ENCODE measurements at places on chromosomes 1 and 21. TPM values are rescaled to one million over a fixed set of nuclear protein-coding genes. Genes with fewer than 3 reads are reported as not detected.

- H3K4me3 ChIP-seq = peak overlapping the region; percentile 62
- H3K36me3 ChIP-seq = no peaks in the 10 kb centered on the region
- H3K4me1 ChIP-seq = peaks cover 6% of the 10 kb centered on the region
- peak overlapping the region; percentile 74 for H3K27ac ChIP-seq
- peak; percentile 28 for DNase-seq
These were observed 7.2 kb upstream of the OPTC start for GRCh38 chr1:203486618-203487370.

- H3K27ac ChIP-seq = peak overlapping the region; percentile 90
- peak; percentile 72 for DNase-seq
- no peaks in the 10 kb centered on the region for H3K27me3 ChIP-seq
- H3K4me3 ChIP-seq = peak overlapping the region; percentile 35
These were observed 7.7 kb upstream of the CDC42 start for GRCh38 chr1:22044690-22045420.

DNA sequence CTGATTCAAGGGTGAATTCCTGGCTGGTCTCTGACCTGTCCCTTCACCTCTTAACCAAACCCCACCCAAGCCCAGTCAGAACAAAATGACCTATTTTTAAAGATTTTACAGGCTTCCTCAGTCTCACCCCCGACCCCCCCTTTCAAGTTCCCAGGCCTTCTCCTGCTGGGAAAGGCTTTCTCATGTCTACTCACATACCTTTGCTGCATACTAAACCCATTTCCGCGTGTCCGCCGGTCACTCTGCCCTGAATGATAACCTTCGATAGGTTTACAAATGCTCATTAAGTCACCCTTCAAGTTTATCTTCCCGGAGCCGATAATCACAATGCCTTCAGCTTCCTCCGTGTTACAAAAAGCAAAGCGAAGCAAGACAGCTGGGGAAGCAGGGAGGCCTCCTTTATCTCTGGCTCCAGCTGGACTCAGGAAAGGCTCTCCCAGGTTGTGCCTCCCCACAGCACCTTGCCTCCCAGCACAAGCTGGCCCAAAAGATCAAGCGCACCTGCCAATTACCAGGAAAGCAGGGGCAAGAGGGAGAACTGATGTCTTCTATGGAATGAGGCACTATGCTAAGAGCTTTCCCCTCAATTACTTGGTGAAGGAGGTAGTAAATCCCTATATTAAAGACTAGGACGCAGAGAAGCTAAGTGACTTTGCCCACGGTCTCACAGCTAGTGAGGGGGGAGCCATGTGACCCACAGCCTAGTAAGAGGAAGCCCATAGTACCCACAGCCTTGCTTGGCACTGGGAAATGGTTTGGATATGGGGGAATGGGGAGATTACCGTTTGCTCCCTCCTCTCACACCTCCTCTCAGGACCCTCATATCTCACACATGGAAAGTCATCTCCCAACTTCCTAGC is 15.9 kb downstream of the SMIM12 start:
- no peaks in the 10 kb centered on the region for H3K36me3 ChIP-seq
- no peak overlapping the region for H3K27ac ChIP-seq
- no peak overlapping the region for H3K4me3 ChIP-seq
- H3K27me3 ChIP-seq = no peaks in the 10 kb centered on the region
- no peak for DNase-seq

DNA sequence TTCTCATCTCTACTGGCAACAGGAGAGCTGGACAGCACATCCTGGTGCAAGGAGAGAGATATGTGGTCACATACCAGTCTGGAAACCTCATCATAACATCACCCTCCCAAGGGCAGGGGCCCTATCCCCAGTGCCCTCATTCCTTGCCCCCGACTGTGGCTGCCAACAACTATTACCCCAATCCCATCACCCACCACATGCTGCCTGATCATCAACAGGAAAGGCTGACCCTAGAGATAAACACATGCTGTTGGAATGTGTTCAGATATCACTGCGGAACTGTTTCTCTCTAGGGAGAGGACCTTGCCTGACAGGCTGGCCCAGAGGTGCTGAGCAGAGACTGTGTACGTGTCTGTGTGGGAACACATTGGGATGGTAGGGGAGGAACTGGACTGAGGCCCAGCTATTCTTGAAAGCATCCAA is 4.5 kb upstream of the INKA2 start:
- DNase-seq = peak; percentile 81
- H3K4me1 ChIP-seq = peaks cover 27% of the 10 kb centered on the region
- H3K4me3 ChIP-seq = no peak overlapping the region
- no peaks in the 10 kb centered on the region for H3K36me3 ChIP-seq

DNA sequence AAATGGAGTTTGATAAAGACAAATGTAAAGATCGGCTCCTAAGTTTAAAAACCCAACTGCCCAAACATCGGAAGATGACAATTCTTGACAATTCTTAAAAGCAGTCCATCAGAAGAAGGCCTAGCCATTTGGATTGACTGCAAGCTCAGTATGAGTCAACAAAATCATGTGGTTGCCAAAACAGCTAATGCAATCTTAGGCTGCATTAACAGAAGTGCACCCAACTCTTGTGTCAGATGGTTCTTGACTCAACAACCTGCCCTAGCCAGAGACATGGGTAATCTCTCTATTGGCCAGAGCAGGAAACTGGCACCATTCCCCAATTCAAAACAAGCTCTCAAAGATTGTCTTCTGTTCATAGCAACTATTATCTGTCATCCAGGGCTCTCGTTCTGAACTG is 9.9 kb upstream of the NCF2 start:
- peak; percentile 93 for DNase-seq
- peaks cover 41% of the 10 kb centered on the region for H3K4me1 ChIP-seq
- H3K4me3 ChIP-seq = no peak overlapping the region
- H3K27me3 ChIP-seq = no peaks in the 10 kb centered on the region
- peak overlapping the region; percentile 66 for H3K27ac ChIP-seq

DNA sequence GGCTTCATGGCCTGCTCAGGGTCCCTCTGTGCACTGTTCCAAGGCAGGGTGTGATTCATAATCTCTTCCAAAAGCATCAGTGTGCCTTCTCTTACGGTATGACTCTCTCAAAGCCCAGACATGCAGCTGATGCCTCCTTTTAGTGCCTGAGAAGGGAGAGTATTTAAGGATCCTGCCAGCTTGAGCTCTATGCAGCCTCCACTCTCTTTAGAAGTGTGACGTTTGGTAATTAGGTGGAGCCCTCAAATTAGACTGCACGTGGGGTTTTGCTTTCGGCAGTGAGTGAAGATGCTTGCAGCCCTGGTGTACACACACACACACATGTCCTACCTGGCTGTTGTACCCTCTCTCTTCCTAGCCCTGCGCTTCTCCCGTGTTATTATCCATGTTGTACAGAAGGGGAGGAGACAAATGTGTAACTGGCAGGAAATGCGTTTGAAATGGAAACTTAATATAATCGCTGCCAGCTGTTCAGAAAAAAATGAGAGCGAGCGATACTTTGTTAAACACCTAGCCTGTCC is 2.6 kb upstream of the C1orf174 start:
- H3K36me3 ChIP-seq = no peaks in the 10 kb centered on the region
- no peaks in the 10 kb centered on the region for H3K4me1 ChIP-seq
- H3K27me3 ChIP-seq = no peaks in the 10 kb centered on the region
- DNase-seq = peak; percentile 36
- H3K4me3 ChIP-seq = no peak overlapping the region
- H3K27ac ChIP-seq = no peak overlapping the region

- no peak for DNase-seq
- peaks cover 5% of the 10 kb centered on the region for H3K4me1 ChIP-seq
- no peak overlapping the region for H3K4me3 ChIP-seq
- H3K27me3 ChIP-seq = no peaks in the 10 kb centered on the region
- H3K27ac ChIP-seq = no peak overlapping the region
- no peaks in the 10 kb centered on the region for H3K36me3 ChIP-seq
These were observed 9.1 kb downstream of the ITGB2 start for GRCh38 chr21:44911384-44912157.

- H3K4me1 ChIP-seq = peaks cover 14% of the 10 kb centered on the region
- peaks cover 33% of the 10 kb centered on the region for H3K36me3 ChIP-seq
- no peaks in the 10 kb centered on the region for H3K27me3 ChIP-seq
- DNase-seq = peak; percentile 38
These were observed 25.2 kb upstream of the IKBKE start for GRCh38 chr1:206445116-206445515.

The KCND3 gene
- total RNA-seq = 0.13 TPM

The AKT3 gene
- 31.2 TPM for total RNA-seq

The APOBEC4 gene
- total RNA-seq = not detected

The S100A5 gene
- total RNA-seq = not detected

The CHRNB2 gene
- total RNA-seq = not detected

The CD52 gene
- total RNA-seq = not detected
